ENCODE measurements at places on chromosomes 6 and 20. TPM values are rescaled to one million over a fixed set of nuclear protein-coding genes. Genes with fewer than 3 reads are reported as not detected.

The DDX43 gene
- 0.49 TPM for total RNA-seq

The KIF3B gene
- 16.2 TPM for total RNA-seq

The MYH7B gene
- total RNA-seq = under 0.01 TPM

The PDE7B gene
- total RNA-seq = 6.9 TPM

The OXT gene
- not detected for total RNA-seq

The IFNGR1 gene
- 76.6 TPM for total RNA-seq

The TXLNB gene
- total RNA-seq = 0.49 TPM

DNA sequence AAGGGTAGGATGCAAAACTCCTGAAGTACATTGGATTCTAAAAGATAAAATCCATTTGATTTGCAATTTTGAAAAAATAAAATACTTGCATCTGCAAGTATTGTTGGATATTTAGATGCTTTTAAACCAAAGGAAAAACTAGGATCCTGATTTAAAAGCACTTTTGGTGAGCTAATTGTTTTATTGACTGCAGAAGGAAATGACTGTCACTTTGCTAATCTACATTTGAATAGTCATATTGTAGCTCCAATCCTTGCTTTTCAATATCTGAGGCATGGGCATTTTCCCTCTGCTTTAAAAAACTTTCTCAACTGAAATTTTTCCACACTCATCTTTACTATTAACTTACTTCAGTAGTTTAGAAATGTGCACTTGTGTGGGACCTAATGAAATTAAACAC is 74.1 kb downstream of the TRDN start:
- DNase-seq = no peak

- DNase-seq = no peak
Measured at GRCh38 chr20:32115211-32115767, 5.8 kb downstream of the TM9SF4 start.

- DNase-seq = no peak
Measured at GRCh38 chr6:36350681-36351571, 14.2 kb upstream of the BNIP5 start.

DNA sequence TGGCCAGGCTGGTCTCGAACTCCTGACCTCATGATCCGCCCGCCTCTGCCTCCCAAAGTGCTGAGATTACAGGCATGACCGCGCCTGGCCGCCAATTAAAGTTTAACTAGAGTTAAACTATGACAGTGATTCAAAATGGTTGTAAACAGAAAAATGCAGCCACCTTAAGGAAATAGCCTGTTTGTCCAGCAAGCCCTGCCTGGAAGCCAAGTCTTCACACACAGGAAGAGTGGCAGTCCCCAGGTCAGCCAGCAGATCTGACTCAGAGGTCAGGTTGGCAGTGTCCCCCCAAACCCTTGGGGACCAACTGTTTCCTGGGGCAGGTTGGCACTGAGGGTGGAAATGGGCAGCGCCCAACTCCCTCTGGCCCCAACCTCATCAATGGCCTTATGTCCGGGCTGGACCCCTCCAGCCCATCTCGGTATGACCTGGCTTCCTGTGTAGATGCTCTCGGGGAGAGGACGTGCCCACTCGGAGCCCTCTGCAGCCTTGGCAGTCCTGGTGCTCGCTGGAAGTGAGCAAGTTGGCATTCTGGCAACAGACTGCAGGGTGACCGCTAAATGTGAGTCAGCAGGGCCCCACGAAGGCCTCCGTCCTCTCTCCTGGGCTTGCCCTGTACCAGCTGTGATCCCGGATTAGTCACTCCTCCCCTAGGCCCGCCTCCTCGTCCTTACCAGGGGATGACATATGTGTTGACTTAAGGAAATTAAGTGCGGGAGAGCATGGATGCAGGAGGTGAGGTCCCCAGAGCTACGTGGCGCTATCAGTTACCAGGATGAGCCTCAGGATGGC is 9.7 kb upstream of the HSP90AB1 start:
- peak; percentile 98 for DNase-seq

- no peak for DNase-seq
Measured at GRCh38 chr20:588932-589672, 21.0 kb downstream of the TCF15 start.

GRCh38 chr20:7657569-7657968 is 282.7 kb downstream of the HAO1 start:
- DNase-seq = no peak

DNA sequence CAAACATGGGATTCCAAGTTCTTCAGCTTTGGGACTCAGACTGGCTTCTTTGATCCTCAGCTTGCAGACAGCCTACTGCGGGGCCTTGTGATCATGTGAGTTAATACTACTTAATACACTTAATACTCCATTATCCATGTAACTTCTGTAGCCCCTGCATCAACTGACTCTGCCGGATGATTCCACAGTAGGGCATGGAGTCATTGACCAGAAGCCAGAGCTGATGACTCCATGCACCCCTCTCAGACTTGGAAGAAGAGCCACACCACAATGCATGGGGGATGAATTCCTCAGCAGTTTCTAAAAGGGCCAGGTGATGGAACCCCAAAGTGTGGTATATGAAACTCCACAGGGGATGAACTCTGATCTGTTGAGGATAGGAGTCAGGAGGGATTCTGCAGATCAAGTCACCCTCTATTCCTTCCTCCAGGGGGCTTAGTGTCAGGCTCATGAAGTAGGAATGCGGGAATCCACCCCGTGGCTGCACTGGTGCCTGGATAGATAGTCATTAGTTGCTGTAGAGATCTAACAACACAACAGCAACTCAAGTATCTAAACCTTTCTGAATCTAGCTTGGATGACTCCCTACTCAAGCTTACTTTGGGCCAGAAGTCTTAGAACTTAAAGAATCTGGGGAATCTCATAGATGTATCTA is 70.2 kb downstream of the GPR6 start:
- DNase-seq = peak; percentile 61

DNA sequence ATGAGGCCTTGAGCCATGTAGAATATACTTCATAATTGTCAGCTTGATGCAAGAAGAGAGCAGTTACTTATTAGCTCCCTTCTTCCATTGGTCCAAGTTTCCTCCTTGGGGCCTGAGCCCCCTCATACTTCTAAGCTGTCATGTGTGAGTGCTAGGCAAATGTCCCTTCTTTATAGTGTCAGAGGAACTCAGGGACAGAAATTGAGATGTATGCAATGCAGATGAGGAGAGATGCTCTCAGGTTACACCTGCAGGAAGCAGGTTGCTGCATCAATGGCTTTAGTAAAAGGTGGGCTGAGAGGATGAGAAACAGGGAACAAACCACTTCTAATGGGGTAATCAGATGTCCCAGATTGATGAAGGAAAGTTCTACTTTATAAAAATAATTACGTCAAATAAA is 6.7 kb upstream of the PDSS2 start:
- no peak for DNase-seq

GRCh38 chr6:108598305-108598863 is 37.7 kb downstream of the FOXO3 start:
- no peak for DNase-seq

DNA sequence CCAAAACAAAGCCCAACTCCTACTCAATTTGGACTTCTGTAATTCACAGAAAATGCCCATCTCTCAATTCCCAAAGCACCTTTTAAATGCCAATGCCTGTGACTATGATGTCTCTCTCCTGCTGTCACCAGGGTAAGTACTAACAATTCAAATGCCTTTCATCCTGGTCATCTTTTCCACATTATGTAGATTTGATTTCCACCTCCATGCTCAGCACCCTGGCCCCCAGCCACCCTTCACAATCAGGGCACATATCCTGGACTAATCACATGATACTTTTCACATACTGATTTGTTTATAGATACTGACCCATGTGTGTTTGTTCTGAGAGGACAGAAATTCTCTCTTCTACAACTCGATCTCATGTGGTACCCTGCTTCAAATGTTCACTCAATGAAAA is 236.3 kb downstream of the PTPRK start:
- DNase-seq = no peak

- DNase-seq = no peak
Measured at GRCh38 chr6:113412589-113413357, 444.4 kb upstream of the MARCKS start.

- no peak for DNase-seq
Measured at GRCh38 chr20:38386004-38386403, 39.7 kb downstream of the LBP start.

DNA sequence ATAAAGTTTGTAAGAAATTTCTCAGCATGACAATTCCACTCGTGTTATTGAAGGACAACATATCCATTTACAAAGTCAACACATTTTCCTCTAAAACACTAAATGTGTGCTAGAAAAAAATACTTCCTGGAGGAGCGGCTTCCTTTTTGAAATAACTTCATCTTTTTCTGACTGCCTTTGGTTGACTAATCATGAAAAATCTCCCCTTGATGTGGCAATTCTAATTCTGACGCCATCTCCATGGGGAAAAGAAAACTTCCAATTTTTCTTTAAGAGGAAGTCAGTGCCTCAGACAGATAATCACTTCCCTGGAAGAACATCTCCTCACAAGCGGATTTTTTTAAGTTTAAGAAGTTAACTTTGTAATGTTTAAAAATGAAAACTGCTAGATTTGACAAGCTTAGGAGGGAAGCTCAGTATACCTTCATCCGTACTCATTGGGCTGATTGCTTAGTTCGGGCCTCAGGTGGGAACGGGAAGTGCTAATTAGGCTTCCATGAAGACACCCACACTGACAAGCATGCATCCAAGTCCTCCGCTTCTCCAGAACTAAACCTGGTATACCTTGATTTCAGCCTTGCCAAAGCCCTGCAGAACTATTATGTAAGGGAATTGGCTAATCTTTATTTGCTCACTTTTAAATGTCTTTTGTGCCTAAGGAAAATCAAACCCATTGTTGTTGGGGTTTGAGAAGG is 35.1 kb upstream of the DUSP22 start:
- no peak for DNase-seq

GRCh38 chr6:125728739-125729138 is 20.7 kb upstream of the HEY2 start:
- DNase-seq = no peak

GRCh38 chr6:152094992-152095592 is 287.6 kb downstream of the ESR1 start:
- no peak for DNase-seq

DNA sequence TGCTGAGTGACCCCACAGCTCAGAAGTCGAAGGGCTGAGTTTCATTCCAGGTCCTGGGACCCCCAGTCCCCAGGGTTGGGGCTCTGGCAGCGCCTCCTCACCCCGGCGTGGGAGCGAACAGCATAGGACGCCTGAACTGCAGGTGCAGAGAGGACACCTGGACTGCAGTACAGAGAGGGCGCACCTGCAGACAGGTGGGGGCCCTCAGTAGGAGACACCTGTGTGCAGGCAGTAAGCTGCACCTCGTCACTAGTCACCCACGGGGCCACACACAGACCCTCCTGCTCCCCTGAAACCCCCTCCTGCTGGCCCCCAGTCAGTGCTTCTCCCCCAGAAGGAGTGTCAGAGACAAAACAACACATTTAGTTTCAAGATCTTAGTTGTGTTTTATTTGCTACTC is 8.6 kb upstream of the NKAIN4 start:
- DNase-seq = no peak

DNA sequence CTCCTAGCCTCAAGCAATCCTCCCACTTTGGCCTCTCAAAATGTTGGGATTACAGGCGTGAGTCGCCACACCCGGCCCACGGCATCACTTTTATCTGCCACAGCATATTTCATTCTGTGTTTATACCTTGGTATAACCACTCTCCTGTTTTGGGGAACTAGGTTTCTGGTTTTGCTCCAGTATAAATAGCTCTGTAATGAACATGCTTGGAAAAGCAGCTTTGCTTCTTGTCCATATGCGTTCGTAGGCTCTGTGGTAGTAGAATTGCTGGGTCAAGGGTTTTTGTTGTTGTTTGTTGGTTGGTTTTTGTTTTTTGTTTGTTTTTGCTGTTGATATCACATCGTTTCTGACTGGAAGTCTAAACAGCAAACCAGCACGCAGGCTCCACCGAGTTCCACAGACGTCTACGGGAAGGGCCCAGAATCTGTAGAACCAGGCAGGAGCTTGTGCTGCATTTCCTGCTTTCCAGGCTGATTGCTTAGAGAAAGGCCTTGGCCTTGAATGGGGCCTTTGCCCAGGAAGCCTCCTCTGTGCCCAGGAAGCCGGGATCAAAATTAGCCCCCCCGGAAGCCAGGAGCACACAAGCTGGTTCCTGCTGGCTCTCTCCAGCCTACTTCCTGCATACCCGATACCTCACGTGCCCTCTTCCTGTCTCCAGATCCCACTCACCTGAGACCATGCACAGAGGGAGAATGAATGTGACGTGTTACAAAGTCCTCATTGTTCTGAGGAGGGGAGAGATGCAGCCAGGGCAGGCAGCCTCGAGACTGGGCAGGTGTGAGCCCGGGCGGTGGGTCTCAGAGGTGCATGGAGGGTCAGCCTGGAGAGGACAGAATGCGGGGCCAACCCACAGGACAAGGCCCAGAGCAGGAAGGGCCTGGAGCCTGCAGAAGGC is 34.7 kb downstream of the AAR2 start:
- no peak for DNase-seq

DNA sequence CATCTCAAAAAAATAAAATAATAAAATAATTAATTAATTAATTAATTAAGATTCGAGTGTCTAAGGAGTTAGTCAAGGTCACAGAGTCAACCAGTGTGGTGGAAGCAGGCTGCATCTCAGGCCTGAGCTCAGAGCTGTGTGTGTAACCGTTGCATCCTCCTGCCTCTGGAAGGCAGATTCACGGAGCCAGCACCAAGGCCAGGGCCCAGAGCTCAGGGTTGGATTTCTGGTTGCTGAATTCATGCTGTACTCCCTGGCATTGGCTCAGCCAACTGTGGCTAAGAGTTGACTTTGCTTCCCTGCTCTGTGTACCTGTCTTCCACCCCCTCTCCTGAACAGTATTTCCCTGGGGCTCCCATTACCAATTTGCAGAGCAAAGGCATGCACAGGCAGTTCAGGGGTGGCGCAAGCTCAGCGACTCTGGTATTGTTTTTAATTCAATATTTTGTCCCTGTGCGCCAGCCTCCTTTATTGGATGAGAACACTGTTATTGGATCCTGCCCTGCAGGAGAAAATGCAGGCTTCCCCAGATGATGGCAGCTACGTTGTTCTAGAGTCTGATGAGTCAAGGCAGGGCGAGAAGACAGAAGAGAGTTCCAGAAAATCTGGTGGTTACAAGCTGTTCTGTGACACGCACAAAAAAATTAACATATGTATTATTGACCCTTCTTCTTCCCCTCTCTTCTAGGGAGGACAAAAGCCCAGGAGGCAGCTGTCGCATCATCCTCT is 12.3 kb upstream of the CTNNBL1 start:
- DNase-seq = no peak

GRCh38 chr6:37061157-37061804 is 55.8 kb downstream of the FGD2 start:
- DNase-seq = no peak

Measured in vagina (tissue), 2 donors.